ENCODE measurements at places on chromosomes 13 and 19.

GRCh38 chr19:15587663-15588062 lies 27.4 kb upstream of the CYP4F8 start:
- no peak for DNase-seq

- no peak for DNase-seq
These were observed 70.6 kb downstream of the ESD start for GRCh38 chr13:46726347-46726746.

DNA sequence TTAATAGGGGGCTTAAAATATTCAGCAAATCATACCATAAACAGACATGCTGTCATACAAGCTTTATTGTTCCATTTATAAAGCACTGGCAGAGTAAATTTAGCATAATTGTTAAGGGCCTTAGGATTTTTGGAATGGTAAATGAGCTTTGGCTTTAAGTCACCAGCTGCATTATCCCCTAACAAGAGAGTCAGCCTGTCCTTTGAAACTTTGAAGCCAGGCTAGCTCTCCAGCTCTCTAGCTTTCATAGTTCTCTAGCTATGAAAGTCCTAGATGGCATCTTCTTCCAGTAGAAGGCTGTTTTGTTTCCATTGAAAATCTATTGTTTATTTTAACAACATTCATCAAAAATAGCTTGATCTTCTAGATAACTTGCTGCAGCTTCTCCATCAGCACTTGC lies 420.8 kb upstream of the GPC6 start:
- no peak for DNase-seq

GRCh38 chr13:46345398-46345797 lies 41.7 kb downstream of the RUBCNL start:
- no peak for DNase-seq

DNA sequence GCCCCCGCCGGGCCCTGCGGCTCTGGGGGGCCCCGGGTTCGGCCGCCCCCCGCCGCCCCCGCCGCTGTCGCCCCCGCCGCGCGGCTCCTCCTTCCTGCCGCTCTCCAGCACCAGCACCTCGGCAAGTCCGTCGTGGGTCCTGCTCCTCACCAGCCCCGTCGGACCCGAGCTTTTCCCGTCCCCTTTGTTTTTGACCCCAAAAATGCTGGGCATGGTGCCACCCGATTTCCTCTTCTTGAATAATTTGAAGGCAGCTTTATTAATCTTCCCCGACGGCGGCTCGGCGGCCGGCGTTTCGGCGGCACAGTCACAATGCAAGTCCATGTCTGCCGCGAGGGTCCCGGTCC lies 945 bp downstream of the AMER2 start:
- no peak for DNase-seq

- DNase-seq: no peak
These were observed 5.1 kb upstream of the GTF3A start for GRCh38 chr13:27419328-27419727.

DNA sequence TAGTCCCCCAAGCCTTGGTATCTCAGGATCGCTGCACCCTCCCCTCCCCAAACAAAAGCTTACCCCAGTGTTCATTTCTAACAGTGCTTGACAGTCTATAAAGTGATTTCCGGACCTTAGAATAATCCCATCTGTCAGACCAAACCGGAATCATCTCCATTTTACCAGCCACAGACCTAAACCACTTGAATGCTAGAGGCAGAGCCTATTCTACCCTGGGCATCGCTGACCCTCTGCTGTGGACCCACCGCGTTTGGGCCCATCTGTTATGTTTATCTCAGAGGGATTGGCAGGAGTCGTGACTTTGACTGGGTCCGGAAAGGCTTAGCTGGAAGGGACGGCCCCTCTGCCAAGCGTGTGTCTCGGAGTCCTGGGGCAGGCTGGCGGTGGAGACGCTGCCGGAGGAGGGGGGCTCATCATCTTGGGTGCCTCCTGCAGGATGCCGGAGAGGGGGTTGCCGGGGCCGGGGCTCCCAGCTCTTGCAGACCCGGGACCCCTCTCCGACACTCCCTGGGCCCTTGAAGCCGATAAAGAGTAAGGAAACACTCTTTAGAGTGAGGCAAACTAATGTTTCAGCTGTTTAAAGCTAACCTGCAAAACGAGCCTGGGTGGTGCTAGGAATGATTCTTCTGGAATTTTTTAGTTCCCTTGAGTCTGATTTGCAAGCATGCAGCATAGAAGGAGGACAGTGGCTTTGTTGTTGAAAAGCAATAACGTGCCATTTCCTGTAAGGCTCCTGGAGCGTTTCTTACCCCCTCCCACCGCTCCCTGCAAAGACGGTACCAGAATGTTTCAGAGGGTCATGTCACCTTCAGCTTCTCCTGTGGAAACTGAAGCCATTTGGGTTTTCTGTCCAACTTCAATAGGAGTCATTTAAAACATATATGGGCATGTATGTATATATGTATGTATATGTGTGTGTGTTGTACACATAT lies 1.3 kb downstream of the SLC25A42 start:
- no peak for DNase-seq

GRCh38 chr19:14814982-14815652 lies 19.9 kb downstream of the OR7A5 start:
- DNase-seq: no peak

DNA sequence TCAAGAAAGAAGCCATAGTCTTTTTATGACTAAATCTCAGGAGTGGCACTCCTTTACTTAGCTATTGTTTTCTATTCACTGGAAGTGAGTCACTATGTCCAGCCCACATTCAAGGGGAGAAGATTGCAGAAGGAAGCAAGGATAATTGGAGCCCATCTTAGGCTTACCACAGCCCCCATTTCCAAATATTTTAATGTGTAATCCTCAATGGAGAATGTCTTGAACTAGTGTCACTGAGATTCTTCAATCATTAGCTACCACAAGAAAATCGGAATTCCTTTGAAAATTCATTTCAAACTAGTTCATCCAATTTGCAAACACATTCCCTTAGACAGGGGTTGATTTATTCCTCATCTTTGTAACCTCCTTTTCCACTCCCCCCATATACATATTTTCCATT lies 84.7 kb downstream of the DLEU7 start:
- DNase-seq: no peak

- no peak for DNase-seq
These were observed 41.5 kb downstream of the NOTCH3 start for GRCh38 chr19:15159251-15159650.

DNA sequence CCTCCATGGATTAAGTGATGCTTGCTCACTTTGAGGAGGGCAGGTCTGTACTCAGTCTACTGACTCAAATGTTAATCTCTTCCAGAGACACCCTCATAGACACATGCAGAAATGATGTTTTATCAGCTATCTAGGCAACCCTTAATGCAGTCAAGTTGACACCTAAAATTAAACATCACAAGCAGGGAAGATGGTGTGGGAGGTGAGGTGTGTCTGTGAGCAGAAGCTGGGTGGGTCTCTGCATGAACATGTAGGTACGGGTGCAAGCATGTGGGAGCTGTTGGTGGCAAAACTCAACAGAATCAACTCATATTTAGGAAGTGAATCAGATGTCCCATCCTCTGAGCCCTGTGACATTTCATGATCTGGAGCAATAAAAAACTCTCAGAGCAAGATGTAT lies 249.2 kb upstream of the SGCG start:
- no peak for DNase-seq

DNA sequence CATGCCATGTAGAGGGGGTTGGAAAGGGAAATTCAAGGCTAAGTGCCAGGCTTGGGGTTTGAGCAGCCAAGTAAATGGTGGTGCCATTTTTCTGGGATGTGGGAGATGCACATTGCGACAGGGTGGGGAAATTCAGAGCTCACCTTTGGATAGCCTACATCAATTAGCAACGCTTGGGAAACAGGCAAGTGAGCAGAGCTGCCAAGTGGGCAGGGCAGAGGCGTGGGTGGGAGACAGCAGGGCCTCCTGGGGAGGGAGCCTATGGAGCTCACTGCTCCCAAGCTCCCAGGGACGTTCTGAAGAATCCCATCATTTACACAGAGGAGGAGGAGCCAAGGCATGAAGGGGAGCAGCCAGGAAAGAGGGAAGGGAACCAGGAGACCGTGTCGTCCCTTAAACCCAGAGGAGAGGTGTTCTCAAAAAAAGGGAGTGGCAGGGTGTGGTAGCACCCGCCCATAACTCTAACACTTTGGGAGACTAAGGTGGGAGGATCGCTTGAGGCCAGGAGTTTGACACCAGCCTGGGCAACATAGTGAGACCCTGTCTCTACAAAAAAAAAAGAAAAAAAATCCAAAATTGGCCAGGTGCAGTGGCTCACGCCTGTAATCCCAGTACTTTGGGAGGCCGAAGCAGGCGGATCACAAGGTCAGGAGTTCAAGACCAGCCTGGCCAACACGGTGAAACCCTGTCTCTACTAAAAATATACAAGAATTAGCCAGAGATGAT lies 11.5 kb upstream of the CCNE1 start:
- no peak for DNase-seq

DNA sequence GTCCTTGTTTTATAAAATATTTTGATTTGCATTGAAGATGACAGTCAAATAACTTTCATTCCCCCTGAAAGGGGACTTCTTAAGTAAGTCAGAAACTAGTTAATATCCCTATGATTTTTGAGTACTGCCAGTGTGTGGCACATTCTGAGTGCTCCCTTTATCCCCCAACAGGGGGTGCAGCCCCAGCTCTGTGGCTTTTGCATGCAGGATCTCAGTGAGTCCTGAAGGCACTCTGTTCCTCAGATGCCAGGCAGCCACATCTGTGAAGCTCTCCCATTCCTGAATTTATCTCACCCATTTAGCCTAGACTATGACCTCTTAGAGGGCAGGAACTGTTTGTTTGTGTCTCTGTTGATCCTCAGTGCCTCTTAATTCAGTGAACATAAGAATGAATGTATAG lies 123.1 kb downstream of the CDK8 start:
- no peak for DNase-seq

DNA sequence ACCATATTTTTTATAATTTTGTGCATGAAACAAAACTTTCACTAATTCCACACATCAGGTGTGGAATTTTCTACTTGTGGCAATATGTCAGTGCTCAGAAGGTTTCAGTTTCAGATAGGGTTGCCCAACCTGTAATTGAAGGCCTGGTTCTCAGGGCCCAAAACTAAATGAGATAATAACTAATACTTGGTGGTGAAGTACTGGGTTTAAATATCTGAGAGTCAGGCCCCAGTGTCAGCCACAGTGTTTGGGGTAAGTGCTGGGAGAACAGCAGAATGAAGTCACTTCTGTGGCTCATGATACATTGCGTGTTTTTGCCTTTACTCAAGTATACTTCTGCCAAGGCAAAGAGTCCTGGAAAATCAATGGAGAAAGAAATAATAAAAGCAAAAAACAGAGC lies 5.6 kb downstream of the SAFB start:
- DNase-seq: no peak

DNA sequence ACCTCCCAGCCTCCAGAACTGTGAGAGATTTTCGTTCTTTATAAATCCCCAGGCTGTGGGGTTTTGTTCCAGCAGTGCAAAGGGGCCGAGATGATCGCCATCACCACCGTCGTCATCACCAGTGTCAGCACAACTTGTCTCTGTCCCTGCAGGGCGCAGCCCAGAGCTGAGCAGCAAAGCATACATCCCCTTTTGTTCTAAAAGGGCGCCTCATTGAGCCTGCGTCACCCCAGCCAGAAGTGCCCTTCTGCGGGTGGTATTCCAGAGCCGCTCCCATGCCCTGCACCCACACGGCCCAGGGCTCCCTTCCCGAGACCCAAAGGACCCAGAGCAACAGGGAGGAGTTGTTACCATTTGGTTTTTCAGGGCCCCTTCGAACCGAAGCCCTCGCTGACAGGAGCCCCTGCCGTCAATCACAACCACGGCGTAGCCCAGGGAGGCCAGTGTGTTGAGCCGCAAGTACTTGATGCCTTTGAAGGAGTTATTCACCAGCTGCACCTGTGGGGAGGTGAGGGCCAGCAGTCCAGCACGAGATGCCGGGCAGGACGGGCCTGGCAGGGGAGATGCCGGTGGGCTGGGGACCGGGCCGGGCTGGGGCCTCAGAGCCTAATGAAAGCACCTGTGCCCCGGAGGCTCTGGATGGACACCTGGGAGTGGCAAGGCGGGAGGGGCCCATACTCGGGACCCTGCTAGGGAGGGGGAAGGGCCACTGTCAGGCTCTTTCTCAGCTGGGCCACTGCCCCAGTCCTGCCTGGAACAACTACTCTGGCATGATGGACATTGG lies 14.4 kb upstream of the MYDGF start:
- DNase-seq: no peak

GRCh38 chr13:59345311-59345710 lies 818.4 kb downstream of the DIAPH3 start:
- no peak for DNase-seq

DNA sequence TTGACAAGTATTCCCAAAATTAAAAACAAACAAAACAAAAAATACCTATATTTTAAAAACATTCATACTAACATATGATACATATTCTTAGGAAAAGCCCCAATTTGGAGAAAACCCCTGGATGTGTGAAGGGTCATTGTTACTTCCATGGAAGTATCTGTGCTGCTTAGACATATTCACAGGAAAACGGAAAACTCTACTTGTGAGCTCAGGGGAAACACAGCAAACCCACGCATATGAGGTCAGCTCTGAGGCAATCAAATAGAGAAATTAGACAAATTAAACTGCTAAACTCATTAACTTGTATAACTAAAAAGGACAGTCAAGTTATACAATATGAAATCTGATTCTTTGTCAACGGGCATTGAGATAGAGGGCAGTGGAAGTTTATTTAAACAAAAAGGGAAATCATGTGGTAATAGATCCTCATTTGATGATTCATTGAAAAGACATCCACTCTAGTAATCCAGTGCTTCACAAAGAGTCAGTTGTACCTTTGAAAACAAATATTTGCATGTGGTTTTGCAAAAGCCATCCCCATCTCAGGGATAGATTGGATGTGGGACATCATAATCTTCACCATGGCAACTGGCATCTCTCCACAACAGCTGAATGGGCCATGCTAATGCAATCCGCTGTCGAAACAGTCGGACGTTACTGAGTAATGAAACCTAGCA lies 423.4 kb downstream of the ITGBL1 start:
- no peak for DNase-seq

GRCh38 chr13:46926916-46927590 lies 30.2 kb upstream of the HTR2A start:
- no peak for DNase-seq

- no peak for DNase-seq
These were observed 113.0 kb downstream of the ATP11A start for GRCh38 chr13:112802802-112803195.

DNA sequence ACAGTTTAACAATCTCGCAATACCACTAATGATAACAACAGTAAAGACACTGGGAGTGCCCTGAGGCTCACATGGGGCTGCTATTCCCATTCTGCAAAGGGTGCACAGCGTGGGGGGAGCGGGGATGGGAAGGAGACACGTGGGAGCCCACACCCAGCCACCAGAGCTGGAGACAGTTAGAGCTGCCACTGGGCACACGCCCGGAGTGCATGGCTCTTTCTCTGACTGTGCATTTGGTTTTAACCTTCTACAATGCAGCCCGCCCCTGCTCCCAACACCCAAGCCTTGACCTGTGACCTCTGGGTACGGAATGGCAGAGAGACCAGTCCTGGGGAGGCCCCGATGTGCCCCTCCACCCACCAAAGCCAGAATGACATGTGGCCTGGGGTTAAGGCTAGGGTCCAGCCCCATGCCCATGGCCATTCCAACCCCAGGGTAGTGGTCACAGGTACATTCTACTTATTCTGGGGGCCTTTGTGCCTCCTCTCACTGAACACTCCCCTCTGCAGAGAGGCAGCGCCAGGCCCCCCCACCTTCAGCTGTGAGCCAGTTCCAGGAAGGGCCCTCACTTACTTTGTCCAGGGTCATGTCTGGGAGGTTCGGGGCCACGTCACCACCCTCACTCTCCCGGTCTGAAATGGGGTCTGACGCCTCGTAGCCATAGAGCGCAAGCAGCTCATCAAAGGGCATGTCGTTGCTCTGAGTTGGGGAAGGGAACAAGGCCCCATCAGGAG lies 17.1 kb downstream of the MIER2 start:
- no peak for DNase-seq

- DNase-seq: no peak
These were observed 2.3 kb downstream of the TGFBR3L start for GRCh38 chr19:7916955-7917266.
